ENCODE measurements at places on chromosomes 6 and 20.
A peak's percentile ranks its signal among the peaks of the same experiment; 100 is the strongest.

GRCh38 chr6:131112249-131112648, 23.0 kb upstream of the AKAP7 start:
- no peaks in the 10 kb centered on the region for H3K4me1 ChIP-seq
- no peak overlapping the region for H3K27ac ChIP-seq
- DNase-seq = no peak
- H3K36me3 ChIP-seq = no peaks in the 10 kb centered on the region
- H3K27me3 ChIP-seq = peaks cover 10% of the 10 kb centered on the region

- no peaks in the 10 kb centered on the region for H3K4me1 ChIP-seq
- no peak for DNase-seq
- peaks cover 87% of the 10 kb centered on the region for H3K27me3 ChIP-seq
- H3K4me3 ChIP-seq = no peak overlapping the region
- H3K36me3 ChIP-seq = no peaks in the 10 kb centered on the region
These were observed 49.7 kb upstream of the SLCO4A1 start for GRCh38 chr20:62592506-62593177.

- no peak overlapping the region for H3K4me3 ChIP-seq
- no peaks in the 10 kb centered on the region for H3K27me3 ChIP-seq
- H3K36me3 ChIP-seq = no peaks in the 10 kb centered on the region
- no peak for DNase-seq
- no peak overlapping the region for H3K27ac ChIP-seq
These were observed 103.4 kb downstream of the FOXC1 start for GRCh38 chr6:1713016-1713600.

GRCh38 chr6:93293460-93293859, 125.9 kb downstream of the EPHA7 start:
- H3K27me3 ChIP-seq = no peaks in the 10 kb centered on the region
- DNase-seq = no peak
- no peak overlapping the region for H3K4me3 ChIP-seq
- no peaks in the 10 kb centered on the region for H3K4me1 ChIP-seq
- H3K27ac ChIP-seq = no peak overlapping the region

DNA sequence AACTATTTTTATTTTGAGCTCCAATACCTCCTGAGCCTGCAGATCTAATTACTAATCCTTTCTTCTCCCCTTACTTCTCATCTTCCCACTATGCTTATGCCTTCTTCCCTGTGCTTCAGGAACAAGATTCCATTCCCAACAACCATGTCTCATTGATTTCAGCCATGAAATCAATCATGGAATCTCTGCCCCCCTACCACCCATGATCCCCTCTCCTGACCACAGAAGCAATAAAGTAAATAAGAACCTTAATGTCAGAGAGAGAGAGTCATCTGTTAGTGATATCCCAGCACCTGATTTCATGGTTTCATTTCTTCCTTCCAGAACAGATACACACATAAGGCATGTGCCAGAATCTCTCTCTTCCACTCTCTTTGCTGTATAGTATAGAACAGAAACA, 339.7 kb upstream of the KCNQ5 start:
- H3K27ac ChIP-seq = no peak overlapping the region
- no peaks in the 10 kb centered on the region for H3K4me1 ChIP-seq
- H3K36me3 ChIP-seq = no peaks in the 10 kb centered on the region
- no peak overlapping the region for H3K4me3 ChIP-seq

DNA sequence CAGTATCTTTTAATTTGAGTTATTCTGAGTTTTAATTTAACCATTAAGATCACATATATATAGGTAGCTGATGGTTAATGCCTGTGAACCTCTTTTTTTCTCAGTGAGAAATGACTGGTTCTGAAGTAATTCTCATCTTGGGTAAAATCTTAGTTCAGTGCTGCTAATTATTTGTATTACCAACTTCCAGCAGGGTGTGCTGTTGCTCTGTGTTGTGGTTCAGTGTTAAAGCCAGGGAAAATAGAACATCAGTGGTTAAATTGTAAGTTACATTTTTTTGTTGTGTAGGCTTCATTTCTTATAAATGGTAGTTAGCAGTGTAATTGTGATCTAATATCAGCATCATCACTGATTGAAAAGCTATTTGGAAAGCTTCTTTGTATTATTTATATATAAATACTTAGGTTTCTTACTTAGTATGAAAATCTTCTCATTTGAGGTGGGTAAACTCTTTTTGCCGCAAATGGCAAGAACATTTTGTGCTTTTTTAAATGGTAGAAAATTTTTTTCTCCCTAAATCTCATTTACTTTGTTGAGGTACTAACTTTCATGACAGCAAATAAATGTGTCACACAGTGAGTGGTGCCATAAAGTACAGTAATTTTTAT, 43.7 kb downstream of the CDC5L start:
- H3K27ac ChIP-seq = no peak overlapping the region
- no peaks in the 10 kb centered on the region for H3K27me3 ChIP-seq
- no peaks in the 10 kb centered on the region for H3K4me1 ChIP-seq
- DNase-seq = peak; percentile 61

GRCh38 chr6:4903751-4904370, 100.0 kb downstream of the RPP40 start:
- peaks cover 10% of the 10 kb centered on the region for H3K36me3 ChIP-seq
- H3K4me3 ChIP-seq = no peak overlapping the region
- peaks cover 33% of the 10 kb centered on the region for H3K4me1 ChIP-seq
- DNase-seq = no peak
- H3K27ac ChIP-seq = no peak overlapping the region

GRCh38 chr20:58018590-58018989, 209.9 kb downstream of the ANKRD60 start:
- no peaks in the 10 kb centered on the region for H3K36me3 ChIP-seq
- no peak overlapping the region for H3K4me3 ChIP-seq
- no peak overlapping the region for H3K27ac ChIP-seq
- H3K27me3 ChIP-seq = peaks cover 50% of the 10 kb centered on the region

Data from activated naive CD4-positive, alpha-beta T cell treated with anti-CD3 and anti-CD28 coated beads, Interleukin-2, amount 10 ng/mL, durations not matched to agents 7 days and 5 days (primary cell).